ENCODE measurements at places on chromosomes 4 and X.

DNA sequence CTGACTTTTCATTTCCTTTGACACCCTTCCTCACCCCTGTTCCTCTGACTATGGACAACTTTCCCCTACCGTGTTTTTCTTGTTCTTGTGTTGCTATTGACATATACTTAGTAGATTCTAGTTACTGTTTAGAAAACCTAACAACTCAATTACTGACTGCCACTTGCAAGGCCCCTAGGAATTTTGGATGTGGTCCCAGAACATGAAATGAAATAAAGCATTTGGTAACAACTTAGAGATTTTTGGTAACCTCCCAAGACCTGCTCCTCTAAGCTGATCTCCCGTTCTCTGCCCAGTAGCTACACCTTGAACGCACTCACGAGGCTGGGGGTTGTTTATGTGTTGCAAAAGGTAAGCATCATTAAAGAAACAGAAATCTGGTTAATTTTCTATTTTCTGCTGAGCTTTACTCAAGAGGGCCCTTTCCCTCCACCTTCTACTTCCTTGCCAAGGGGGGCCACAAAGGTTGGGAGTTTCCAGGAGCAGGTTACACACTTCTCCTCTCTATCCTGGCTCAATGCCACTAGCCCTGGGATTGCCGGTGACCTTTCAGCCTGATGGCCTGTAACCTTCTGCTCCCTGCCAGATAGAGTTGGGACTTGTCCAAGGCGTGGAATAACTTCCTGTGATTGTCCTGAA, 20.5 kb downstream of the GAB3 start:
- no peak for DNase-seq

DNA sequence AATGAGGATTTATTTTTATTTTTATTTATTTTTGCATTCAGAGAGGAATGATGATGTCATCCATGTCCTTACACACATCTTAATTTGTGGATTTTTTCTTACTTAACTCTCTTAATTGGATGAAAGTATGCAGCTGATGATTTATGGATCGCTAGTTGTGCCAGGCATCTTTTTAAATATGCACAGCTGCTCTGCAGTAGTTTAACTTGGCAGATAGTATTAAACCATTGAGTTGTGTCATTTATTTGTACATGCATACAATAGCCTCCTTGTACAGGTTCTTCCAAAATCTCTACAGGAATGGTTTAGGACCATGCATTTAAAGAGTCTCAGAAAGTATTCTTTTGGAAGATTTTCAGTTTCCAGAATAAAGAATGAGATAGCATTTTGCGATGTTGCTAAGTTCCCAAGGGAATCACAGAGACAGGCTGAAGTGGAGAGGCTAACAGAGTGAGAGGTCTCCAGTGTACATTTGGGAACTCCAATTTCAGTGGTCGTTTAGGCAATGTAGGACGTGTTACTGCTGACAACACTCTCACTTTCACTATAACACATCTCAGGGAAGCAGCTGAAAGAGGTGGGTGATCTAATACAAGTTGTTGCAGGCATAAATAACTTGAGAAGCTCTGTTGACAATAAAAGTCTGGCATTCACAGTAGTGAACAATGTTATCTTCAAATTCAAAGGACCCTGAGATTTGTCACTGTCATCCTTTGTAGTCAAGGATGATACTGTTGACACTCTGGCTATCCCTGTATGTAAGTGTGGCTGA, 49.9 kb upstream of the SCRG1 start:
- no peak for DNase-seq

GRCh38 chr4:7295911-7296660, 103.7 kb downstream of the SORCS2 start:
- no peak for DNase-seq

- DNase-seq: peak; percentile 58
Observed at GRCh38 chrX:71622576-71623450, 4.5 kb upstream of the CXCR3 start.

DNA sequence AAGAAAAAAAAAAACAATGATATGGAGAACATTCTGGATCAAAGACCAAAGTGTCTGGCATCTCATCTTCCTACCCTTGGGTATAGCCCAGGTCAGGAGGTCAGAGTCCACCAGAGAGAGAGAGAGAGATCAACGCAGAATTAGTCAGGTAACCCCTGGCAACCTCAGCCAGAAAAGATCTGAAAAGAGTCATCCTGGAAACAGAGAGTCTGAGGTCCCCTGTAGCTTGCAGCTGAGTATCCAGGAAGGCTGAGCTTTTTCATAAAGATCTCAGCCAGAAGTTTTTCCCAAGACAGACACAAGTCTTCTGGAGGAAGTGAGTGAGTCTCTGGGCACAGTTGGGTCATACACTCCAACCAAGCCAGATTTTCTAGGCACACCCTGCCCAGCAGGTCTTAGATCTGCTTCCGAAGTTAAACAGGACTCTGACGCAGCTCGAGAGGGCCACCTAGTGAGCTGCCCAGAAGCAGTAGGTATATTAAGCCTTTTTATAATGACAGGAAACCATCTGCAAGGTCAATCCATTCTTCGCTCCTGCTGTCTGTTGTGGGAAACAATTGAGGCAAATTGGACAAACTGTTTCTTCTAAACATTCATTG, 35.7 kb downstream of the ACE2 start:
- DNase-seq: no peak

- no peak for DNase-seq
Observed at GRCh38 chr4:79574741-79575451, 166.9 kb upstream of the GK2 start.

DNA sequence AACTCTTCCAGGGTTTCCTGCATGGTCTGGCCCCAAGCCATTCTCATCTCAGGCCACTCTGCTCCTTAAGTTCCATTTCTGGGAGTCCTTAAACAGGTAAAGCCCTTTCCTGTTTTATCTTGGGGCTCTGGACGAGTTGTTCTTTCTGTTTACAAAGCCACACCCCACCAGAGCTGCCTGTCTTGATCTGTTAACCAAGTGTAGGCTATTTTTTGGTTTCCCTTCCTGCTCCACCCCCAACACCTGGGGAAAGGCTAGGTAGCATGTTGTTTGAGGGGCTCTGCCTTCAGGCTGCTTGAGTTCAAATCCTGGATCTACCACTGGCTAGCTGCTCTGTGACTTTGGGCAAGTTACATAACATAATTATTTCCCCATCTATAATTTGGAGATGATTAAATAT, 40.0 kb downstream of the ERVMER34-1 start:
- DNase-seq: no peak

DNA sequence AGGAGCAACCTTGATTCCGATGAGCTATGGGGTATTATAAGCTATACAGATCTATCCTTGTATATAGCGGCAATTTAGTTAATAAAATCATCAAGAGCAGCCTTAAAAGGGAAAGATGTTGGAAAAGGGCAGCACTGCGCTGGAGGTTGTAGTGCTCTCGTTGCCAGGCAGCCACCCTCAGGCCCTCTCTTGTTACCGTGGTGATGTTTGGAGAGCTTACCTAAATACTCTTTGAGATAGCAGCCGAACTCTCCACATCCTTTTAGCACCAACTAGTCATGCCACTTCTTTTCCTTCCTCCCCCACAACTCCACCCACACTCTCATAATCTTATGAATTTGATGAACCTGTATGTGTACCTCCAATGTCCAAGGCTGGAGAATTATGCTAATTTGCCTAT, 3.8 kb upstream of the RADX start:
- no peak for DNase-seq

DNA sequence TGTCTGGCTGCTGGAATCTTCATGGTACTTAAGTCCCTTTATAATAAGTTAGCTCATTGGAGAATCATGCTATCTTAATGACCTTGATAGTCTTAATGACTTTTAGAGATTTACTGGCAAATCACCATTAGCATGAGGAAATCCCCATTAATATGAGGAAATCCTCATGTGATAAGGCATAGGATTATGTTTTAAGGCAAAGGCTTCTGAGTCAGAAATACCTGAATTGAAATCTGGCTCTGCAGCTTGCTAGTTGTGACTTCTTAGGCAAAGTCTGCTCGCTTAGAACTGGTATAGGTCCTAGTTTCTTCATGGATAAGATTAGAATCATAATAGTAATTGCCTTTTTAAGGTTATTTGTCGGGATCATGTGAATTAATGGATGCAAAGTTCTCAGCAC, 190.2 kb upstream of the BANK1 start:
- DNase-seq: no peak

DNA sequence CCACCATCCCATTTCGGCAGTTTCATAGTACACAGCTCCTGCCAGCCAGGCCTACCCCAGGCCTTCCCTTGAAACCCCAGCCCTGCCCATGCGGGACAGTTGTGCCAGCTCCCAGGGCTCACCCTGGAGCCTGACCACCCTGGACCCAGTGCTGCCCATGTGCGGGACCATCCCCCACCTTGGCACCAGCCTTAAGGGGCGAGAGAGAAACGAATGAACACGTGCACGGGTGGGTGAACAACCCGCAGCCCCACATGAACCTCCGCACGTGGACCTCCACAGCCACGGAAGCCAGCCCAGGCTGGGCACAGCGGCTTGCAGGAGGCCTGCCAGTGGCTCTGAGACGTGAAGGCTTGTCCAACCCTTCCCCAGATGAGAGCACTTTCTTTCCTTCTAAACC, 76.0 kb upstream of the MXD4 start:
- DNase-seq: no peak

DNA sequence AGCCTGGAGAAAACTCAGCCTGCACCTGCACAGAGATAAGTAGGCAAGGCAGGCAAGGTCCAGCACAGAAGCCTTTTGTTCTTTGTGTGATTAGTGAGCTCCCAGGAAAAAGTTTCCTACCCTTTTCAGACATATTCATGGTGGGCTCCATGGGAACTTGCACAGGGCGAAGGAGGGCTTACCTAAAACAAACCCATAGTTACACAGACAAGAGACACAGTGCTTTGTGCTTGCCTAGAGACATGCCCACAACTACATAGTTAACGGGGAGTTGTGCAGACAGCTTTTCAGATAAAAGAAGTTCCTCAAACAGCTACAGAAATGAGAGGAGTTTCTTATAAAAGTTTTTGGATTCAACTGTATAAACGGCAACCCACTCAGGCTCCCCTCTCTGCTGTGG, 180.5 kb downstream of the GLUD2 start:
- DNase-seq: no peak

DNA sequence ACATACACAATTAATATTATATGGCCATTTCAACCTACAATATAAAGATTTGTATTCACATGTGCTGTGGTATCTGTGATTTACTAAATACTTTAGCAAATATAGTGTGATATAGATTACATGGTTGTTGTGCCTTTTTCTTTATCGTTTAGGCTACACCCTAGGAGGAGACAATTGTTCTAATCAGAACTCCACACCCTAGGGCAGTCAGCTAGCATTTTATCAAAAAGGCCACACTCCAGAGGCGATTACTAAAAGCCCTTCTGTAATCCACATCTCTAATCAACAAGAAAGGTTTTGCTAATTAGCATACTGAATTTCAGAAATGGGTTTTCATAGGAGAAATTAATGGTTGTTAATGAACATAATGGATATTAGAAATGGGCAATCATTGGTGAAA, 319.5 kb upstream of the NOCT start:
- DNase-seq: no peak

DNA sequence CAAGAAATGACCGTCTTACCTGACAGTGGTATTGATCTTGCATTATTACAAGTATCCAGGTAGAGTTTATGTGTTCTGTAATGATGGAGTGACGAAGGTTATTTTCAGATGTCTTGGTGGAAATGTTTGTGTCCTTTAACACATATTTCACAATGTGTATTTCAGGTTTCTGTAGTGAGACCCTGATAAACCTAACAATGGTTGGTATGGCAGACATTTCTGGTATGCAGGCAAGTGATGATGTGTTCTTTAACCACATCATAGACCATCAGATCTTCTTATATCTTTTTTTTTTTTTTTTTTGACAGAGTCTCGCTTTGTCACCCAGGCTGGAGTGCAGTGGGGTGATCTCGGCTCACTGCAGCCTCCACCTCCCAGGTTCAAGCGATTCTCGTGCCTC, 14.6 kb upstream of the ATXN3L start:
- DNase-seq: no peak

All from activated T-helper 9 cell treated with anti-CD3 and anti-CD28 coated beads, Interleukin-2, amount 50 U/mL, for 16 hours (primary cell).